ENCODE measurements at places on chromosomes 1 and 21.

- no peak for DNase-seq
Observed at GRCh38 chr1:94542088-94542870, 720 bp upstream of the F3 start.

DNA sequence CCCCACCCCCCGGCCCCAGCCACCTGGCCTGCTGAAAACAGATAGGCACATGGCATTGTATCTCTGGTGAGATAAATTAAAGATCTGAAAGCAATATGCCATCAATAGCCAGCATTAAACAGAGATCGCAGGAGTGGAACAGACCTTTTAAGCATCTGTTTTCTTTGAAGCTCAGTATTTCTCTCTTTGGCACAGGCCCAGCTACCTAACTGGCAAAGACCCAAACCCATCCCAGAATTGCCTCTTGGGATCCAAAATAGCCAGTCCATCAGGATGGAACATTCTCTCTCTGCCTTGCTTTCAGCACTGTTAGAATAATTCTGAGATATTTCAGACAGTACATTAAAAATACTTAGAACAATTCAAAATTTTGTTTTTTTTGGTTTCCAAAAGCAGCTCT lies 46.0 kb downstream of the KCNJ6 start:
- no peak for DNase-seq

DNA sequence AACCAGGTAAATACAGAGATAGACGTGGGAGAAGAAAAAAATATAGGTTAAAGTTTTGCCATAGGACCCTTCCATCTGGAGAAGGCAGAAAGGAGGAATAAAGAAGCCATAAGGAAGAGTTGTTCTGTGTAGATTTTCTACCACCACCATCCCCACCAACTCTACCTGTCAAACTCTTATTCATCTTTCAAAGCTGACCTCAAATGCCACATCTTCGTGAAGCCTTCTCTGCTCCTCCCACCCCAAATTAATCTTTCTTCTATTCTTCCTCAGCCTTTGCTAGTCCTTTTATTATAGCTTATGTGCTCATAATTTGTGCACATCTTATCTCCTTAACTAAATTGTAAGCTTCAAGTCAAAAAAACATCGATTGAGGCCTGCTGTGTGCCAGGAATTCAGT lies 1.3 kb upstream of the NECTIN4 start:
- DNase-seq, result peak; percentile 26

DNA sequence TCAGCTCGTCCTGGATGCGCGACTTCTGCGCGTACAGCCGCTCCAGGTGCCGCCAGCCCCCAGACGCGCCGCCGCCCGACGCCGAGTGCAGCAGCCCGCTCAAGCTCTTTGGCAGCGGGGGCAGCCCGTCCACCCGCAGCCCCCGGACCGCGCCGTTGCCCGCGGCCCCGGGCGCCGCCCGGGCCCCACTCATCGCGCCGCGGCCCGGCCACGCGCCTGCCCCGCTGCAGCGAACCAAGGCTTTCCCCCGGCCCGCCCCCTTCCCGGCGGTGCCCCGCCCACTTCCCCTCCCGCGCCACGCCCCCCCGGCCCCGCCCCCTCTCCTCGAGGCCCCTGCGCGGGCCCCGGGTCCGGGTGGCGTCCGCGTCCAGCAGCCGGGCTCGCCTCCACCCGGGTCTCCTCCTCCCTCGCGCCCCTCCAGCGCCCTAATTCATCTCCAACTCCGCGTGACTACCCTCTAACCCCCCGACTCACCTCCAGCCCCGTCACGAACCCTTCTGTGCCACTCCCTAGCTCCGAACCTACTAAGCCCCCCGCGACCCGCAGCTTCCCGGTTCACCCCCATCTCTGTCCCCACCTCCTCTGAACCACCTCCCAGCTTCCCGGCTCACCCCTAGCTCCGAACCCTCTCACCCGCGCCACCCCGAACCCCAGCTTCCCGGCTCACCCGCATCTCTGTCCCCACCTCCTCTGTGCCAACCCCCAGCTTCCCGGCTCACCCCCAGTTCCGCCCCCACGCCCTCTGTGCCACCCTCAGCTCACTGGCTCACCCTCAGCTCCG lies at the start of gene FAM89A:
FAM89A (minus strand) TSS at position 236 of the 781 bp plus-strand sequence; CDS start at position 193, 43 bp downstream.
- DNase-seq, result no peak

DNA sequence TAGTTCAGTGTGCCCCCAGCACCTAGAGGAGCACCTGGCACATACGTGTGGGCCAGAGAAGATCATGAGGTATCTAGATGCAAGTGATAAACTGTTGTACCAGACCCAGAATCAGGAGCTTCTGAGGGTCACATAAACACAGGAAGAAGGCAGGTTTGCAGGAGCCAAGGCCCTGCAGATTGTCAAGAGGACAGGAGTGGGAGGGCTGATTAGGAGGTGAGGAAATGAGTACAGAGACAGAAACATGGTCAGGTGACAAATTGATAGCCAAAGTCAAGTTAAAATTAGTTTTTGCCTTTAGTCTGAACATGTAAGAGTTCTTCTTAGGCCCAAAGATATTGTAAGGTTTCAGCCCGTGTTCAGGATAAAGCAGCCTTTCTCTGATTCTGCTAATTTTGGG lies 14.0 kb upstream of the TRAF3IP3 start:
- no peak for DNase-seq

DNA sequence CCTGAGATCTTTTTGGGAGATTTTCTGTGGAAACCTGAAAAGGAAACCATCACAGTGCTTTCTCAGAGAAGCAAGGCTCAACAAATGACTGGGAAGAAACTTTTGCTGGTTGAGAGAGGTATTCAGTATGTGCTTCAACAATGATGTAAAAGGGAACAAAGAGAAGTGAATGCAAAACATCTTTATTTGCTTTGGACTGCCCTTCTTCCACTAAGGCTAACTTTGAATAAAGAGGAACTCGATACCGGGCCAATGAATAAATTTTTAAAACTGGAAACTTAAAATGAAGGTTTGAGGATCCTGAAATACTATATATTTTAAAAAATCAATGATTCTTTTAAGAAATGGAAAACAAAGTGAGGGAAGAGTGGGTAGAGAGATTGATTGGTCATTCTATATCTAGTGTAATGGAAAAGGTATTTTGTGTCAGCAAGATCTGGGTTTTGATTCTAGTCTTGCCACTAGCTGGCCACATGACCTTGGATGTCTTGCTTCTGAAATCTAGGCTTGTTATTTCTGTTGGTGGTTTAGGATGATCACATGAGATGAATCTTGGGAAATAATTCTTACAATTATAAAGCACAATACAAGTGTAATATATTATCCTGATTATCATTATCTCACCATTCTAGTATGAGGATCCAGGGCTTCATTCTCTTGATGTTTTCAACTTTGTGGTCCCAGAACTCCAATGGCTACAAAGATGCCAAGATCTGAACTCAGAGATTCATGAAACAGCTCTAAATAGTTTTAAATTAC lies 34.6 kb upstream of the APOBEC4 start:
- DNase-seq, result no peak

- DNase-seq, result no peak
Observed at GRCh38 chr1:240559781-240560180, 52.2 kb downstream of the GREM2 start.

GRCh38 chr1:22317231-22317919 lies 134.3 kb upstream of the ZBTB40 start:
- no peak for DNase-seq

- DNase-seq, result no peak
Observed at GRCh38 chr1:243910607-243911006, 60.6 kb upstream of the AKT3 start.

- no peak for DNase-seq
Observed at GRCh38 chr1:65458730-65459396, 38.4 kb downstream of the LEPR start.

DNA sequence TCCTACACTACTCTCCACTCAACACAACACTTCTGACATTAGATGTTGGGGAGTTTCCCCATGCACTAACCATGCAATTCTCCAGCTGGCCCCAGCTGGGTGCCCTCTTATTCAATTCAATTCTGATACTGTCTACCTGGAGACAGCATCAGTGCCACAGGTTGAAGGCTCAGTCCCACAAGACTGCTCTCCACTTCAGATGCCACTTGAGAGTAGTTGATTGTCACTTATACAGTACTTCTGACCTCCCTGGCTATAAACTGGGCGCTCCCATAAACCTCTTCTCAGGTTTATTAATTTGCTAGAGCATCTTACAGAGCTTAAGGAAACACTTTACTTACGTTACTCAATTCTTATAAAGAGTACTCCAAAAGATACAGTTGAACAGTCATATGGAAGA lies 442.3 kb downstream of the LRRIQ3 start:
- no peak for DNase-seq

DNA sequence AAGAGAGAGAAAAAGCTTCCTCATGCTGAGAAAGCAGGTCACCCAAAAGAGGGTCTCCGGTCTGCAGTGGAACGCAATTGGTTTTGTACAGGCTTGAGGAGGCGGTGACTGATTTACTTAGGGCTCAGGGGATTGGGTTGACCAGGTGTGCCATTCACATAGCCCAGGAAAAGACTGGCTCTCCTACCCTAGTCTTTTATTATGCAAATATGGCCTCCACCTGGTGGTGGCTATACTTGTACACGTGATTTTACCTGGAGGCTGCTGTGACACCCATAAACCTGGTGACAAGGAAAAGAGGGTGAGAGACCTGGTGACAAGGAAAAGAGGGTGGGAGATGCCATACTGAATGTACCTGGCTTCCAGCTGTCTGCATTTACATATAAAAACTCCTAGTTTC lies 49.9 kb downstream of the DNTTIP2 start:
- no peak for DNase-seq

DNA sequence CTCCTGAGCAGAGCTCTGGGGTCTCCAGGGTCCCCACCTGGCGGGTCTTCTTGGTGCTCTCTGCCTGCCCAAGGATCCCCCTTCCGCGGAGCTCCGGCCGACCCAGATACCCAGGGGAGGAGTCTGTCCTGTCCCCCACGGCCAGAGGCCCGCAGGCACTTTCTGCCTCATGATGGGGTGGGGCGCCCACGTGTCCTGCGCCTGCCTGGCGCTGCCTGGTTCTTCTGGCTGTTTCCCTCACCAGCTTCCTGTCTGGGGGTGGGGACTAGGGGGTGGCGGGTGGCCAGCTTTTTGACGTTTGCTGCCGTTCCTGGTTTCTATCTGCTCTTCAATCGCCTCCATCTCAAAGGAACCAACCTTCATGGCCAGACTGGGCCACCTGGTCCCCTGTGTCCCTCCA lies 313.3 kb upstream of the VAMP3 start:
- DNase-seq, result no peak

DNA sequence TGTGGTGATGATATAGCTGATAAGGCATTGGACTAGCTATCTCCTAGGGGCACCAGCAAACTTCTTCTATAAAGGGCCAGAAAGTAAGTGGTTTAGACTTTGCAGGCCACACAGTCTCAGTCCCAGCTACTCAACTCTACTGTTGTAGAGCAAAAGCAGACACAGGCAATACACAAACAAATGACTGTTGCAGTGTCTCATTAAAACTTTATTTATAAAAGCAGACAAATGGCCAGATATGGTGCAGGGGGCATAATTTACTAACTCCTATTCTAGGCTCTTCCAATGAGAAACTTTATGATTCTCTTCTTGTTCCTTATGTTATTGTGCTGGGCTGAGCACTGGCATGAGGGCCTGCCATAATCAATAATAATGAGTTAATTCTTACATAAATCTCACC lies 176.8 kb upstream of the POU3F1 start:
- no peak for DNase-seq
